SJSA1 (cell line): ENCODE measurements at places on chromosomes 7 and 10. TPM values are rescaled to one million over a fixed set of nuclear protein-coding genes. Genes with fewer than 3 reads are reported as not detected.

The VIM gene
- 7,646 and 7,733 TPM in 2 replicates for total RNA-seq

The ATOH7 gene
- total RNA-seq, result not detected in 2 replicates

The C10orf62 gene
- not detected in 2 replicates for total RNA-seq

DNA sequence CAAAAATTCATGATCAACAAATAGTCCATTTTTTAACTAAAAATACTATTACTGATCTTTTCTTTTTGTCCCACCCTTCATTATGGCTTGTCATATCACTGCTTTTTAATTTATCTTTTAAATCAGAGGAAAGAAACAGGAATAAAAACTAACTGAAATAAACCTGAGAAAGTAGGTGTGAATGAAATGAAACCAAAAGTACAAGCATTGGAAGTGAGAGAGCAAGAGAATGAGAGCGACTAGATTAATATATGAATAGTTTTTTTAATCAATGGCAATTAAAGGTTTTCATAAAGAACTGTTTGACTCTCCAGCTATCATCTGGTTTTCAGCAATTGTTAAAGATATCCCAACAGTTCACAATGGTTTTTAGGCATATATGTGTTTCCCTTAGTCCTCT lies 137.8 kb downstream of the SPAG6 start:
- DNase-seq, result no peak
- no peaks in the 10 kb centered on the region for H3K4me1 ChIP-seq
- no peaks in the 10 kb centered on the region for H3K27me3 ChIP-seq
- no peak overlapping the region for H3K4me3 ChIP-seq
- no peak overlapping the region for H3K27ac ChIP-seq

- H3K36me3 ChIP-seq, result no peaks in the 10 kb centered on the region
- no peak for DNase-seq
- H3K27me3 ChIP-seq, result no peaks in the 10 kb centered on the region
- no peaks in the 10 kb centered on the region for H3K4me1 ChIP-seq
- no peak overlapping the region for H3K27ac ChIP-seq
Observed at GRCh38 chr10:45418417-45418848, 44.4 kb downstream of the ALOX5 start.

DNA sequence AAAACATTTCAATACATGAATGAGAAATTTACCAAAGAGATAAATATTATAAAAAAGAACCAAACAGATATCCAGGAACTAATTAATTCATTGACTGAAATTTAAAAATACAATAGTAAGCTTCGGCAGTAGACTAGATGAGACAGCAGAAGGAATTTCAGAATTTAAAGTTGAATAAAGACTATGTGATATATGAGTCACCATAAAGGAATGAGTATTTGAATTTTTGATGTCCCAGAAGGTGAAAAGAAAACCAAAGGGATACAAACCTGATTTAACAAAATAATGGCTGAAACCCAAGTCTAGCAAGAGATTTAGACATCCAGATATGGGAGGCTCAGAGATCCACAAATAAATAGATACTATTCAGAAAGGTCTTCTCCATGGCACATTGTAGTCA lies 623.9 kb upstream of the FOXK1 start:
- H3K4me3 ChIP-seq, result no peak overlapping the region
- peaks cover 12% of the 10 kb centered on the region for H3K4me1 ChIP-seq
- H3K27me3 ChIP-seq, result no peaks in the 10 kb centered on the region

DNA sequence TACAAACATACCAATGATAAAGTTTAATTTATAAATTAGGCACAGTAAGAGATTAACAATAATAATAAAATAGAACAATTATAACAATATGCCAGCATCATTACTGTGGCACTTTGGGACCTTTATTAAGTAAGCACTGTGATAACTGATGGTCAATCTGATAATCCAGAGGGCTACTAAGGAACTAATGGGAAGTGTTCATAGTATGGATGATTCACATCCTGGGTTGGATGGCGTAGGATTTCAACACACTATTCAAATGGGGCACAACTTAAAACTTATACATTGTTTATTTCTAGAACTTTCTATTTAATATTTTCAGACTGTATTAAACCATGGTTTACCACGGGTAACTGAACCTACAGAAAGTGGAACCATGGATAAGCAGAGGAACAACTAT lies 90.8 kb downstream of the KIF20B start:
- no peaks in the 10 kb centered on the region for H3K4me1 ChIP-seq
- no peak for DNase-seq
- H3K4me3 ChIP-seq, result no peak overlapping the region
- H3K27ac ChIP-seq, result no peak overlapping the region
- H3K27me3 ChIP-seq, result no peaks in the 10 kb centered on the region
- H3K36me3 ChIP-seq, result no peaks in the 10 kb centered on the region

DNA sequence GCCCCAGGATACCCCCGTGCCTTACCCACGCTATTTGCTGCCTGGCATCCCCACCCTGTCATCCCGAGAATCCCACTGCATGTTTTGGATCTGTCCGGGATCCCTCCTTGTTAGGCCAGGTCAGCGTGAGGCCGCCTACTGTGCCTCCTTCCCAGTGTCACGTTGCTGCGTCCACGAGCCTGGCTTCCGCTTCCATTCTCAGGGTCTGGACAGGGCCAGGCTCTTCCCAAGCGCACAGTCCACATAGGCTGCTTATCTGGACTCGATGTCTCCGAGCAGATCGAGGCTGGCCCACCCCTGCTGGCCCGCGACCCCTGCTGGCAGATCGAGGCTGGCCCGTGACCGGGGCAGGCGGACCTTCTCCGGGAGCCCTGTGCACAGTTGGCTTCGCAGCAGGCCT lies 27.1 kb downstream of the FOXK1 start:
- no peak overlapping the region for H3K27ac ChIP-seq
- no peaks in the 10 kb centered on the region for H3K27me3 ChIP-seq
- H3K4me3 ChIP-seq, result no peak overlapping the region
- peaks cover 20% of the 10 kb centered on the region for H3K4me1 ChIP-seq
- no peak for DNase-seq
- H3K36me3 ChIP-seq, result peaks cover 3% of the 10 kb centered on the region; the same call in 1 of the 2 replicates

GRCh38 chr7:107815254-107815882 lies 12.3 kb upstream of the SLC26A3 start:
- H3K36me3 ChIP-seq, result no peaks in the 10 kb centered on the region
- no peak overlapping the region for H3K4me3 ChIP-seq
- H3K27ac ChIP-seq, result no peak overlapping the region
- DNase-seq, result no peak
- no peaks in the 10 kb centered on the region; the same call in 1 of the 2 replicates for H3K27me3 ChIP-seq

DNA sequence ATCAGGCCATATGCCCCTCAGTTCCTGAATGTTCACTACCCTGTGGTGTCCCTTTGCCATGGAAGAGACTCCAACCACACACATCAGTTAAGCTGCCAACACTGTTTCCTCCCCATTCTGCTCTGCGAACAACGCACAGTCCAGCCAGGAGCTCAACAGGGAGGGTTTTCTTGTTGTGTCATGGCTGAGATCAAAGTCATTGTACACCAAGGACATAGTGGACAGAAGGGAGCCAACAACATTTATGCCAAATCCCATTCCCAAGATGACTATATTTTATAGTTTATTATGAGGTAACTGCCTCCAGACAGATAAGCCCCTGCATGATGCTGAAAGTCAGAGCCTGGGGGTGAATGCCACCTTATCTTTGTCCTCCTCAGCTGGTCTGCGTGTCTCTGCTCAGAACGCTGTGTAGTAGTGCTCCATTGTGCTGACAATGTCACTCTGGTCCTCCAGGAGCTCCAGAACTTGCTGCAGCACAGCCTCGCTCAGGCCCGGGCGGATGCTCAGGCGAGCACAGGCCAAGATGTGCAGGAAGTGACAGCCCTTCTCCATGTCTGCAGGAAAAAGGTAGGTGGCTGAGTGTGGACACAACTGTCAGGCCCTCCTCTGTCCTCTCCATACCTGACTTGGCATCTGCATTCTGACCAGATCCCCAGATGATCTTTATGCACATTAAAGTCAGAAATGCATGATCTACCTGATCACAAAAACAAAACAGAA lies 27.1 kb upstream of the SH3PXD2A start:
- no peak overlapping the region for H3K4me3 ChIP-seq
- H3K4me1 ChIP-seq, result no peaks in the 10 kb centered on the region
- no peak for DNase-seq
- peaks cover 3% of the 10 kb centered on the region for H3K36me3 ChIP-seq
- H3K27ac ChIP-seq, result no peak overlapping the region
- H3K27me3 ChIP-seq, result no peaks in the 10 kb centered on the region

DNA sequence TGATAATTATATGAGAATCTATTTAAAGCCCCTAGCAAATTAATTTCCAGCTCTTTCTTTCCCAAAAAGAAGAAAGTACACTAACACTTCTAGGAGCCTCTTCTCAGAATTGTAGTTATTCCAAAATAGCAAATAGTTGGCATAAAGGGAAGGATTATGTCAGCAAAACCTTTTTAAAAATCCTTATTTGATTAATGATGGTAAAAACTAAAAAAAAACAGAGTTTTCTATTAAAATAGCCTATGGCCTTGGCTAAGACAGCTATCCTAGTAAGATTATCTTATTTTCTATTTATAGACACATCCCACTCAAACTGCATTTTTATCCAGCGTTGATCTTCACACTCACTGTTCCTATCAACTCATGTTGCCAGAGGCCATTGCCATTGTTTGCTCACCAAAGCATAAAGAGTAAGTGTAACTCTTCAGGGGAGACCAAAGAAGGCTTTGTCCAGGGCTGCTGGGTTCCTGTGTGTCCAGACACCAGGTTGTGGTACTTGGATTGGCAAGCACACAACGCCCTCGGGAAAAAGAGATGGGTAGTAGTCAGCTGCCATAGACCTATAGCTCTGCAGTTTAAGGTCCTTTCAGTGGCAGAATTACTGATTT lies 31.5 kb downstream of the ACTA2 start:
- no peak overlapping the region for H3K4me3 ChIP-seq
- peaks cover 26% of the 10 kb centered on the region for H3K36me3 ChIP-seq
- no peak for DNase-seq
- no peak overlapping the region for H3K27ac ChIP-seq
- H3K4me1 ChIP-seq, result peaks cover 5% of the 10 kb centered on the region
- H3K27me3 ChIP-seq, result no peaks in the 10 kb centered on the region

GRCh38 chr10:74816824-74817498 lies 9.4 kb upstream of the KAT6B start:
- no peak overlapping the region for H3K4me3 ChIP-seq
- no peaks in the 10 kb centered on the region for H3K27me3 ChIP-seq
- no peak for DNase-seq
- no peak overlapping the region for H3K27ac ChIP-seq
- H3K36me3 ChIP-seq, result no peaks in the 10 kb centered on the region

DNA sequence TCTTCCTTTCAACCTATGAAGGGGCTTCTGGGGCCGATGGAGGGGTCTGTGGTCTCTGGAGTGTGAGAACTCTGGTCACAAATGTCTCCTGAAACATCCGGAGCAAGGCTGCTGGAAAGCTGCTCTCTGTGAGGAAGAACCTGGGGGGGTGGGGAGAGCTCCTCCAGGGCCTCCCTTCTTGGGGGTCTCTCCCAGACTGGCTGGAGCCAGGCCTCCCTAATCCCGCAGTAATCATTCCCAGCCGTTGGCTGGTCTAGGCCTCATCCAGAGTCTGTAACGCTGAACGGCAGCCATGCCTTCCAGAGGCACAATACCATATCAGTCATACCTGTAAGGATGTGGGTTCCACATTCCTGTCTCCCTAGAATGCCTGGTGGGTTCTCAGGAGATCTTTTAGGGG lies 4.4 kb upstream of the LZTS2 start:
- H3K36me3 ChIP-seq, result peaks cover 44% of the 10 kb centered on the region
- no peak overlapping the region for H3K4me3 ChIP-seq
- no peaks in the 10 kb centered on the region for H3K27me3 ChIP-seq

DNA sequence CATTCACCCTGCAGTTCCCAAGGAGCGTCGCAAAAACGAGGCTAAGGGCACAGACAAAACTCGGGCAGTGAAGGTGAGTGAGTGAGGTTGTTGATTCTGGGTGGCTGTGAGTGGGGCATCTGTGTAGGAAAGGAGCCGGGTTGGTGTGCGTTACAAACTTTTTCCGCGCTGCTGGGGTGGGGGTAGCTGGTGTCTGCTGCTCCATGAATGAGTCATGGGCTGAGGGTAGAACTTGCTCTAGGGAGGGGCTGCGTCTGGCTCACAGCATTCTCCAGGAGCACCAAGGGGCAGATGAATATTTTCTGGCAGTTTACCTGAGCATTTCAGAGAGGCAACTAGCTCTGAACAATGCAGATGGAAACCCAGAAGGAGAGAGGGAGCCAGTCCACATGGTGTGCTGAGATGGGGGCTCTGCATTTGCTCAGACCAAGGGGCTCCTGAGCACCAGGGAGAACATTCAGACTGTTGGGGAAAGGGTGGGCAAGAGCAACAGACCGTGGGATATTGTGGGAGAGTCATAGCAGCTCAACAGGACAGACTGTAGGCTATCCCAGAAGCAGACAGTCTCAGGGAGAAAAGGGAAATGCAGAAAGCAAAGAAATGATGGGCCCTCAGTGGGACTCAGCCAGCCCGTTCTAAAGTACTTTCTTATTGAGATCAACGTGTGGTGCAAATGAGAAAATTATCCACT lies 18.8 kb downstream of the NOBOX start:
- H3K27me3 ChIP-seq, result no peaks in the 10 kb centered on the region
- no peaks in the 10 kb centered on the region for H3K36me3 ChIP-seq
- H3K4me3 ChIP-seq, result no peak overlapping the region
- H3K4me1 ChIP-seq, result peaks cover 11% of the 10 kb centered on the region

DNA sequence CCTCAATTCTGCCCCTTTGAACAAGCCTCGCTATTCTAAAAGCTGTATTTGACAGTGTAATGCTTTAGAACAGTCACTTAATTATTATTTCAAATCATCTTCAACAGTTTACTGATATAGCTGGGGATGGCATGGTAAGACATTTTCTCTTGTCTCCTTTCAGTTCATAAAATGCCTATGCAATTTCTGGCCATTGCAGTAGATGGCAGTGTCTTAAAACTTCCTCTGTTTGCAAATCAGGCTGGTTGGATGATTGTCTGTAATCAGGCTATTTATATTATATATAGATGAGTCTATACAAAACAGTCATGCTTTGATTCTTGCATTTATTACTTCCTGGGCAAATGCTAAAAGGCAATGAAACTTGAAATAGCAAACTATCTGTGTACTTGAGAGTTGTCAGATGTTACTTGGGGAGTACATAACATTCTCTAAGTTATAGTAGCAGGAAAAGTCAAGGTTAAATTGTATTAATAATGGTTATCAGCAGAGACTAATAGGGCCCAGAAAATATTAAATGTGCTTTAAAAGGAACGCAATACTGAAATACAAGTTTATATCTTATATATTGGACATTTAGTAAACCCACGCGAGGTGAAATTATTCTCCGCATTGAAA lies 55.5 kb upstream of the LHFPL3 start:
- H3K4me3 ChIP-seq, result no peak overlapping the region
- H3K27ac ChIP-seq, result no peak overlapping the region
- no peaks in the 10 kb centered on the region for H3K4me1 ChIP-seq
- no peaks in the 10 kb centered on the region for H3K27me3 ChIP-seq
- no peak for DNase-seq

DNA sequence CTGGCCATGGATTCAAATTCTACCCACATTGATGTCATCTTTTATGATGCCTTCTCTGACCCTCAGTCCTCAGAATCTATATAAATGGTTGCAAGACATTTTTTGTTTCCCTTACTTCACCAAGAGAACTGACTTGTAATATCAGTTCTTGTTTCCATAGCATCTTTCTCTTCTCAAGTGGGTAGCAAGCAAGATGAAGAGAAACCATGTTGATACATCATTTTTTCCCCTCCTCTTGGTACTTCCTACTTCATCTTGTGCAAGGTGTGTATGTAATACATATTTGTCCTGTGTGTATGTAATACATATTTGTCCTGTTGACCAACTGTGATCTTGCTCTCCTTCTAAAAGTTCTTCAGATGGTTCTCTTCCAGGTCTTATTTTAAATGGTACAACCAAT lies 348.6 kb downstream of the PTEN start:
- H3K4me3 ChIP-seq, result no peak overlapping the region
- no peak for DNase-seq
- no peaks in the 10 kb centered on the region; the same call in 1 of the 2 replicates for H3K27me3 ChIP-seq
- H3K4me1 ChIP-seq, result no peaks in the 10 kb centered on the region

GRCh38 chr10:31090894-31091607 lies 59.4 kb upstream of the ZNF438 start:
- H3K36me3 ChIP-seq, result no peaks in the 10 kb centered on the region
- no peak overlapping the region for H3K27ac ChIP-seq
- no peaks in the 10 kb centered on the region for H3K4me1 ChIP-seq
- no peak overlapping the region for H3K4me3 ChIP-seq
- no peaks in the 10 kb centered on the region for H3K27me3 ChIP-seq
